ENCODE measurements at places on chromosomes 4 and X.

GRCh38 chr4:115945026-115945425, 831.6 kb upstream of the NDST4 start:
- ATAC-seq = no peak

GRCh38 chrX:42933187-42933586, 155.2 kb upstream of the PPP1R2C start:
- no peak for ATAC-seq

DNA sequence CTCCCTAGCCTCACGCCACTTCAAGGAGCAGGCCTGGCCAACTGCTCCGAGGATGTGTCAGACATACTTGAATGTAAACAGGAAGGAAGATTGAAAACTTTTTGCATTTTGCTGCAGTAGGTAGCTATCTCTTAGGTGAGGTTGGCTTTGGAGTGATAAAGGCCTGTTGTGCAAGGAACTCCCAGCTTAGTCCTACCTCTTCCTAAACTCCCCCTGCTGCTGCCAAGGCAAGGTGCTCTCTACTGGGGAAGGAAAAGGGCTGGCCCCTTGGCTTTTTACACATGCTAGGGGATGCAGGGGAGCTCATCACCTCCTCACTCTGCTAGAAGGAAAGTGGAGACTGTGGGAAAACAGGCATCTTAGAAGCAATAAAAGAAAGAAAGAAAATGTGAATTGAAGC, 10.7 kb upstream of the BRS3 start:
- ATAC-seq = no peak

GRCh38 chrX:110268395-110268794, 49.5 kb downstream of the AMMECR1 start:
- ATAC-seq = no peak

GRCh38 chr4:171621646-171622045, 191.6 kb upstream of the GALNTL6 start:
- no peak for ATAC-seq

GRCh38 chrX:65674204-65674893, 6.9 kb downstream of the MSN start:
- ATAC-seq = no peak

DNA sequence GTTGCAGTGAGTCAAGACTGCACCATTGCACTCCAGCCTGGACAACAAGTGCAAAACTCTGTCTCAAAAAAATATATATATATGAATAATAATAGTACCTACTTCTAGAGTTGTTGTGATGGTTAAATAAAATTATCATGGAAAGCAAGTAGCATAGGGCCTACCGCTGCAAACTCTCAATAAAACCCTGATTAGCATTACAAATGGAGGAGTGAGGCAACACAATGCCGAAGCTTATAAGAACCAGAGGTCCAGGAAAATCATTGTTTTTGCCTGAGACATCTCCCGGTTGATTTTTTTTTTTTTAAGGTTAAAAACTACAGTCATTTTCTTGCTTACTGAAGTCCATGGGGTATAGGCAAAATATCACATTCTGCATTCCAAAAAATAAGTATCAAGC, 185.0 kb upstream of the GALNT7 start:
- no peak for ATAC-seq

DNA sequence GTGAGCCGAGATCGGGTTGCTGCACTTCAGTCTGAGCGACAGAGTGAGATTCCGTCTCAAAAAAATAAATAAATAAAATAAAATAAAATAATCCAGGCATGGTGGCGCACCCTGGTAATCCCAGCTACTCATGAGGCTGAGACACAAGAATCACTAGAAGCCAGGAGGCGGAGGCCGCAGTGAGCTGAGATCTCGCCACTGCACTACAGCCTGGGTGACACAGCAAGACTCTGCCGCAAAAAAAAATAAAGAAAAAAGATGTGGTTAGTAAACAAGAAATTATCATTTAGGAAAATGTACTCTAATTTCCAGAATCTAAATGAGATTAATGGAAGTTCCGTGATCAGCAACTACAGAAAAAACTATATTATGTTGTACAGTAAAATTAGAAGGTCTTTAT, 14.5 kb upstream of the LRBA start:
- no peak for ATAC-seq

DNA sequence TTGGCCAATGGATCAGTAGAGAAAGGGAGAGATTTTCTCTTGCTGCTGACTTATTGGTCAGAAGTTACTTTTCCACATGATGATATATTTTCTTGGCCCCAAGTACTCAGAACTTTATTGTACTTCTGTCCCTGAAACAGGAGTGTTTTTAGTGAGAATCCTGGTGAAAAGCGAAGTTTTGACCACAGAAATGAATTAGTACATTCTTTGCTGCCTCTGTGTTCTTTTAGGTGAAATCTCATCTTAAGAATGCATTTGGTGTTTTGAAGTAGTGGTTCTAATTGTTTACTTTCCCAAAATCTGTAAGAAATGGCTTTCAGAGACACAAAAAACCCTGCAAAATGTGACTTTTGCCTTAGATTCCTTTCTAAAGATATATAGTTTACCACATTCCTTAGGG, 240.4 kb downstream of the FRMPD4 start:
- ATAC-seq = no peak

GRCh38 chrX:153779891-153780677, 757 bp upstream of the SRPK3 start:
- ATAC-seq = peak; percentile 6

- ATAC-seq = no peak
Observed at GRCh38 chrX:109264878-109265277, 217.0 kb downstream of the GUCY2F start.

- ATAC-seq = no peak
Observed at GRCh38 chr4:22369901-22370562, 145.8 kb downstream of the ADGRA3 start.

- ATAC-seq = no peak
Observed at GRCh38 chrX:46965125-46965758, 53.0 kb downstream of the JADE3 start.

DNA sequence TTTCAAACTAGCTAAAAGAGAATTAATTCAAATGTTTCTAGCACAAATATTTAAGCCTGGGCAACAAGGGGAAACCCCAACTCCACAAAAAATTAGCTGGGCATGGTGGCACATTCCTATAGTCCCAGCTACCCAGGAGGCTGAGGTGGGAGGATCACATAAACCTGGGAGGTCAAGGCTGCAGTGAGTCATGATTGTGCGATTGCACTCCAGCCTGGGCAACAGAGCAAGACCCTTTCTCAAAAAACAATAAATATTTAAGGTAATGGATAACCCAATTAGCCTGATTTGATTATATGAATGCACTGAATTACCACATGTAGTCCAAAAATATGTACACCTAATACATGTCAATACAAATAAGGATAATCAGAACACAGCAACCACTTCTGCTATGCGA, 14.3 kb downstream of the RCHY1 start:
- no peak for ATAC-seq

- no peak for ATAC-seq
Observed at GRCh38 chrX:143664302-143664701, 28.4 kb upstream of the SLITRK4 start.

- ATAC-seq = no peak
Observed at GRCh38 chr4:158599150-158599549, 72.5 kb downstream of the C4orf46 start.

GRCh38 chr4:123937581-123937980, 541.0 kb downstream of the SPRY1 start:
- ATAC-seq = peak; percentile 38

GRCh38 chrX:84336646-84337045, 148.6 kb upstream of the RPS6KA6 start:
- no peak for ATAC-seq

DNA sequence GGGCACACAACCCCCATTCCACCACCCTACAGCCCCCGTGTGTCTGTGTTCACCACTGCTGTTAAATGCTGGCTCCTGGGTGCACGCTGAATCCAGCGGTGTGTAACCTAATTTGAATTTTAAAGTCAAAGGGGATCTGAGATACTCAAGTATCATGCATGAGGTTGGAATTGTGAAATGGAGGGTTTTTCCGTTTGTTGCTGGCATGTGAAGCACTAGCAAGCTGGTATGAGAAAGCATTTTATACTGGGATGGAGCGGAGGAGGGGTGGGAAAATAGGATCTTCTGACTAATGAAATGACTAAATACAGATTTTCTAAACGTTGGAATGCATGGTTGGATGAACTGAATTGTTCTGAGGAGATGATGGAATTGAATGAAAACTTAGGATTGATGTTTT, 36.9 kb upstream of the FAT1 start:
- peak; percentile 30 for ATAC-seq

- ATAC-seq = no peak
Observed at GRCh38 chr4:175470131-175470530, 341.9 kb downstream of the GPM6A start.

- peak; percentile 97 for ATAC-seq
Observed at GRCh38 chr4:113435893-113436292, 325.6 kb downstream of the CAMK2D start.

DNA sequence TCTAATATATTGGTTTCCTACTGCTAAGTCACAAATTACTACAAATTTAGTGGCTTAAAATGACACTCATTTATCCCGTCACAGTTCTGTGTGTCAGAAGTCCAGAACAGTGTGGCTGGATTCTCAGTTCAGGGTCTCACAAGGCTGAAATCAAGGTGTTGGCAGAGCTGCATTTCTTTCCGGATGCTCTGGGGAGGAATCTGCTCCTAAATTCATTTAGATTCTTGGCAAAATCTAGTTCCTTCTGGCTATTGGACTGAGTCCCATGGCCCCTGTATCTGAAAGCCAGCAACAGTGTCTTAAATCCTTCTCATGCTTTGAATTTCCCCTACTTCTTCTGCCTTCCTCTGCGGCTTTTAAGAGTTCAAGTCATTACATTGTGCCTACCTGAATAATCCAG, 103.1 kb upstream of the BMP3 start:
- no peak for ATAC-seq

DNA sequence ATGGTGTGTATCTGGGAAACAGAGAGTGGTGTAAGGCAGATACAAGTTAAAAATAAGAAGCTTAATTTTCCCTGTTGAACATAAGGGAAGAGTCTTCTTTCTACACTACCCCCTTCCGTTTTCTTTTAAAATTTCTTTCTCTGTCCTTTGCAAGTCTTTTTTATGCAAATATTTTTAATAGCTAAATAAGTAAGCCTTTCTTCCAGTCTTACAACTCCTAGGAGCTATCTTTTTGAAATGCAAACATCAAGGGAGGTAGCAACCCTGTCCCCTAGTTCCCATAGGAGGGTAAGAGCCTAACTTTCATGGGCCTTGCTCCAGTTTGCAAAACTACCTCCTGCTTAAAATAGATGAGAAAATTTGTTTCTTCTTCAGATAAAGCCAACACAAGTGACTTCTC, 121.5 kb downstream of the MBNL3 start:
- no peak for ATAC-seq

DNA sequence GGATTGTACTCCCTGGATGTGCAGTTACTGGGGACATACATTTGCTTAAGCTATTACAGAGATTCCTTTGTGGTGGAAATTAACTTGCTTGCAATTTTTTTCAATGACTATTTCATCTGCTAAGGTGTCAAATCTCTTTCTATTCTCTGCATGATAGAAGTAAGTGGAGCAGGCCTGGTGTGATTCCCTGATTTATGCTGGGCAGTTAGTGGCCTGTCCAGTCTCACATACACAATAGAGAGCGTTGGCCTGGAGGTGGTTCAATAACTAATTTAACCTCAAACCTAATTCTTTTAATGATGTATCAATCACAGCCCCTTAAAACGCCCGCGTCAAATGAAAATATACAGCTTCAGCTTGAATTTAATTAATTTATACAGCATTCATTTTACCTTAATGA, 28.5 kb downstream of the VCX3A start:
- ATAC-seq = peak; percentile 56

GRCh38 chr4:16939178-16939577, 40.7 kb upstream of the LDB2 start:
- no peak for ATAC-seq

DNA sequence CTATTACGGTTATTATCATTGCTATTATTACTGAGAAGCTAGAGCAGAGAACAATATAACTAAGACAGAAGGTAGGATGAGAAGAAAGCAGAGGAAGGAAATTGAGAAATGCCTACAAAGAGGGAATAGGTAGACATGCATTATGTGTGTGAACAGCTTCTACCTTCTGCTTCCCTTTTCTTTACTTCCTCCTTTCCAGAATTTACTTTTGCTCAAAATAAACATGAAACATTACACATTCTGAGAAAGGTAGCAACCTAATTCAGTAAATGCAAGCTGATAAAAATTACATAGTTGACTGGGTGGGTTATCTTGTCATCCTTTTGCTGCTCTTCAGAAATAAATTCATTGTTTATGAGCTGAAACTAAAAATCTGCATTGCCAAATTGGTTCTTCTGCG, 54.6 kb downstream of the AMOT start:
- no peak for ATAC-seq

GRCh38 chr4:62226082-62226481, 1026.0 kb downstream of the ADGRL3 start:
- ATAC-seq = no peak

Data from motor neuron (in vitro differentiated cells).